Cardiac septum (tissue), 1 donor: ENCODE measurements at places on chromosomes 4 and X. TPM values are rescaled to one million over a fixed set of nuclear protein-coding genes. Genes with fewer than 3 reads are reported as not detected.
A peak's percentile ranks its signal among the peaks of the same experiment; 100 is the strongest.

Gene NDNF
- 5.1 TPM for total RNA-seq

Gene ZXDA
- total RNA-seq, result 4.5 TPM

Gene HTN1
- total RNA-seq, result not detected

DNA sequence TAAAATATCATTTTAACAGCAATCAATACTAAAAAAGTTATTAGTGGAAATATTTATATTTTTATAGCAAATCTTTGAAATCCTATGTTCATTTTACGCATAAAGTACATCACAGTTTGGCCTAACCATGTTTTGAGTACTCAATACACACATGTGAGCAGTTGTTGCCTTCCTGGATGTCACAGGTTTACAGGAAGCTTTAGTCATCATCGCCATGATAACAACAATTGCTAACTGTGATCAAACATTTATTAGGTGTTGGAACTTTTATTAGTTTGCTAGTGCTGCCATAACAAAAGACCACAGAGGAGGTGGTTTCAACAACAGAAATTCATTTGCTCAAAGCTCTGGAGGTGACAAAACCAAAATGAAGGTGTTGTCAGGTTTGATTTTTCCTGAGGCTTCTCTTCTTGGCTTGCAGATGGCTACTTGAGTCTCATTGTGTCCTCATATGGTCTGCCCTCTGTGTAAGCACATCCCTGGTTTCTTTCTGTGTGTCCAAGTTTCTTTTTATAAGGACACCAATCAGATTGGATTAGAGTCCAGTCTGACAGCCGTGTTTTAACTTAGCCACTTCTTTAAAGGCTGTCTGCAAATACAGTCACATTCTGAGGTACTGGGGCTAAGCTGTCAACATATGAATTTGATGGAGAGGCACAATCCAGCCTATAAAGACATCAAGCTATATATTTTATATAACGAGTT is 43.1 kb upstream of the BOD1L1 start:
- no peak for DNase-seq

GRCh38 chrX:124736553-124737270 is 390.3 kb downstream of the SH2D1A start:
- DNase-seq, result no peak

Gene THAP9
- total RNA-seq, result 6.0 TPM

DNA sequence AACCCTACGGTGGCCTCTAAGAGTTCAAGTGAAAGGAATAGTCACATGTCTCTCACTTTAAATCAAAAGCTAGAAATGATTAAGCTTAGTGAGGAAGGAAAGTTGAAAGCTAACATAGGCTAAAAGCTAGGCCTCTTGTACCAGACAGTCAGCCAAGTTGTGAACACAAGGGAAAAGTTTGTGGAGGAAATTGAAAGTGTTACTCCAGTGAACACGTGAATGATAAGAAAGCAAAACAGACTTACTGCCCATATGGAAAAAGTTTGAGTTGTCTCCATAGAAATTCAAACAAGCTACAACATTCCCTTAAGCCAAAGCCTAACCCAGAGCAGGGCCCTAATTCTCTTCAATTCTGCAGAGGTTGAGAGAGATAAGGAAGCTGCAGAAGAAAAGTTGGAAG is 51.5 kb upstream of the RAB9B start:
- DNase-seq, result no peak

Gene CNGA1
- total RNA-seq, result 0.89 TPM

- DNase-seq, result peak; percentile 47
These were observed 87.5 kb upstream of the NKX1-1 start for GRCh38 chr4:1493540-1494287.

DNA sequence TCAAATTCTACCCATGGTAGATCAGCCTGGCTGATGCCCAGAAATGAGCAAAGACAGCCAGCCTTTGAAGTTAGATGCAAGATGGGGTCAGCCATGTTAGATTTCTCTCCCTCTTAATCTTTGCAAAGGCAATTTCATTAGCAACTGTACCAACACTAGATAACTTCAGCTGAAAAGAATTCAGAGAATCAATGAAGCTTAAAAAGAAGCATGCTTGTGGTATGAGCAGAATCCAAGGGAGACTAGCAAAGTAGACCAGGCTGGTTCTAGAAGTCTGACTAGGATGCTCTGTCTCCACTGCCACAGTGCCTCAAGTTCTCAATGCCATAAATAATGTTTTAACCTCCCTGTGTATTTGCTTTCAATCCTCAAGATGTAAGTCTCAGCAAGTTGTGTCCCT is 247.3 kb downstream of the SLC7A11 start:
- DNase-seq, result no peak

GRCh38 chr4:168955674-168956073 is 54.4 kb downstream of the CBR4 start:
- DNase-seq, result no peak

GRCh38 chrX:134810211-134810610 is 151.9 kb upstream of the PLAC1 start:
- DNase-seq, result no peak

DNA sequence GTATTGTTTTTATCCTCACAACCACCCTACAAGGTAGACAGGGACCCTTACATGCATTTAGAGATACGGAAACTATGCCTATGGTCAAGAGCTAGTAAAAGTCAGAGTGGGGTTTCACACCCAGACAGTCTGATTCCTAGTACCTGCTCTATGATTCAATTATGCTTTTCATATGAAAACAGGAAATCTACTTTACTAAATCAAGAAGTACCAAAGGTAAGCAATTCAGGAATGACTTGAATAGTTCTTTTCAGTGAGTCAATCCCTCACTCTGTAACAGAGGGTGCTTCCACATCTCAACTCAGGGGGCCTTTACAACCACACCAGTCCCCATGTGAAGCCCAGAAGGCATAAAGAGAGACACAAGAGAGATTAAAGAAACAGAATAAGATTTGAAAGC is 191.4 kb downstream of the PPP3CA start:
- no peak for DNase-seq

GRCh38 chrX:68454476-68455150 is 21.3 kb upstream of the OPHN1 start:
- DNase-seq, result no peak

GRCh38 chr4:8433136-8433535 is 7.4 kb downstream of the ACOX3 start:
- DNase-seq, result no peak

DNA sequence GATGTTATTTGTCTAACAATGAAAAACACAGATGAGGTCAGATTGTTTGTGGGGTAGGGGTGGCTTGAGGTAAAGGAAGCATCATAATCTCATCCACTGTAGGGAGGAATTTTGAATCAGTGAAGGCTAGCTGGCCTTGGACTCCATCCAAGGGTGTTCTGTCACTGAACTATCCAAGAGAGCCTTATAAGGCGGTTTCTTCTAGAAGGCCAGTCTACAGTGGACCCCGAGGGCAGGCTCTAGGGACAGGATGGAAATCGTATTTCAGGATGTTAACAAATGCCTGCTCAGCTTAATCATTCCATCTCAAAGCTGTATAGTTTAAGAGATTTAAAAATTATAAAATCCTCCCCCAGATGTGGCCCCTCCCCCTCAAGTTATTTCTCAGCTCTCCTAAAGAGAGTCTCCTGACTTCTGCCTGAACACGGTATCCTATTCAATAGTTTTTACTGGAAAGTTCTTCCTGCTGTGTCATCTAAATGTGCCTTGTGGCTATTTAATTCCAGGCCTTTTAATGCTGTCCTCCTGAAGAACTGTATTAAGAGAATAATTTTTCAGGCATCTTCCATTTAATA is 8.0 kb downstream of the IGFBP7 start:
- DNase-seq, result no peak

DNA sequence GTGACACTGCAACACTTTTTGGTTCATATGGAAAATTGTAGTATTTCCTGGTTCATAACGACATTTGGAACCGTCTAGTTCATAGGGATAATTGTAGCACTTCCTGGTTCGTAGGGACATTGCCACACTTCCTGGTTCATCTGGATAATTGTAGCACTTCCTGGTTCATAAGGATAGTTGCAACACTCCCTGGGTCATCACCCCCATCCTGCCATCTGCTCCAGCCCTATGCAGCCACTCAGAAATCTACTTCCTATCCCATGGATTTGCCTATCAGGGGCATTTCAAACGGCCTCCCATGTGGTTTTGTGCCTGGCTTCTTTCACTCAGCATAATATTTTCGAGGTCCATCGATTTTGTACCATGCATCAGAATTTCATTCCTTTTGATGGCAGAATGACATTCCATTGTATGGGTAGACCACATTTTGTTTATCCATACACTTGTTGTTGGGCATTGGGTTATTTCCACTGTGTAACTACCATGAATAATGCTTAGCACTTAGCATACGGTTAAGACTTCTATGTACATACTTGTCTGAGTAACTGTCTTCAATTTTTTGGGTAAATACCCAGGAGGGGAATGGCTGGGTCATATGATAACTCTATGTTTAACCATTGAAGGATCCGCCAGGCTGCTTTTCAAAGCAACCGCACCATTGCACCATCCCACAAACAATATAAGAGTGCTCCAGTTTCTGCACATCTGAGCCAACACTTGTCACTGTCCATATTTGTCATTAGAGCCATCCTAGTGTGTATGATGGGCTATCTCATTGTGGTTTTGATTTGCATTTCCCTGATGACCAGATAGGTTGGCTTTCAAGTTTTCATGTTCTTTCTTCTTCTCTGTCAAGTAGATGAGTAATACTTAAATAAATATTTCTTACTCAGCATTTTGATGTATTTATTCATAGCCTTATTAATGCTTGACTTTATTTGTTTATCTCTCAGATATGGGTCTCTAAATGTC is 58.3 kb upstream of the CD99 start:
- no peak for DNase-seq

DNA sequence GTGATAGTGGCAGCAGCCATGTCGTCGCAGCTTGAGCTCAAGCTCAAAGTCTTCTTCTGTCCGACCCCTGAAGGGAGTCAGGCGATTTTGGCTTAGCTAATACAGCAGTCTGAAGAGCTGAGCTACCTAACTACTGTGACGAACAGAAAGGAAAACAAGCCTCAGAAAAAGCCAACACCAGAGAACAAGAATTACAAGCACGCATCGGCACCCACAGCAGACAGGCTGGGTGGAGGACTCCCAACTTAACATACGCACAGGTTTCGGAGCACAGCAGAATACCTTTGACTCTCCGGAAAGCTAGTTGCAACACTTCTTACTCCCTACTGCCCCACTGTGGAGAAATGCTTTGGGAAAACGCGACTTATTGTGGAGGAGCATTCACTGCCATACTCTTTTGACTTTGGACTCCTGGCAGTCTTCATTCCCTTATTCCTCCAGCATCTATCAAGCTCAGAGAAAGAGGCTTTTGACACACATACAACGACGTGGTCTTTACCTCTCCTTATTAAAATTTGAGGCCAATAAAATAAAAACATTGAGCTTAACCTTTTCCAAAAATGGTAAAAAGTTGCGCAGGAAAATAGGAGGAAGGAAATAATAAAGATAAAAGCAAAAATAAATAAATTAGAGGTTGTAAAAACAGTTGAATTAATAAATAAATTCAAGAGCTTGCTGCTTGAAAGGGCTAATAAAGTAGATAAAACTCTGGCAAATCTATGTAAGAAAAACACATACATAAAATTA is 41.3 kb upstream of the GPC3 start:
- DNase-seq, result no peak

DNA sequence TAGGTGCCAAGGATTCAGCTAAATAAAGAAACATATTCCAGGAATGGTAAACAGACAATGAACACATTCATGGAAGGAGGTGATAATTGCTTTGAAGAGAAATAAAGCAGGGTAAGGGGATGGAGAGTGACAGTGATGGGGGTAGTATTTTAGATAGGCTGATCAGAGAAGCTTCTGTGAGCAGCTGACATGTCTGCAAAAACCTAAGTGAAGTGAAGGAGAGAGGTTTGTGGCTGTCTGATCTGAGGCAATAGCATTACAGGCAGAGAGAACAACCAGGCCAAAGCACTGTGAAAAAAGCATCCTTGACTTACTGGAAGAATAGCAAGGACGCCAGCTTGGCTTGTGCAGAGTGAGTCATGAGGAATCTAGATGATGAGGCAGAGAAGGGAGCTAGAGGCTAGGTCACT is 271.9 kb upstream of the GATB start:
- DNase-seq, result no peak

- DNase-seq, result no peak
These were observed 9.9 kb downstream of the MXD4 start for GRCh38 chr4:2251795-2252529.

- DNase-seq, result no peak
These were observed 66.6 kb downstream of the SNX25 start for GRCh38 chr4:185276036-185276435.

GRCh38 chr4:145920205-145920604 is 18.4 kb downstream of the ZNF827 start:
- no peak for DNase-seq

Gene ANKRD50
- total RNA-seq, result 16.1 TPM

Gene CLGN
- total RNA-seq, result 44.7 TPM

DNA sequence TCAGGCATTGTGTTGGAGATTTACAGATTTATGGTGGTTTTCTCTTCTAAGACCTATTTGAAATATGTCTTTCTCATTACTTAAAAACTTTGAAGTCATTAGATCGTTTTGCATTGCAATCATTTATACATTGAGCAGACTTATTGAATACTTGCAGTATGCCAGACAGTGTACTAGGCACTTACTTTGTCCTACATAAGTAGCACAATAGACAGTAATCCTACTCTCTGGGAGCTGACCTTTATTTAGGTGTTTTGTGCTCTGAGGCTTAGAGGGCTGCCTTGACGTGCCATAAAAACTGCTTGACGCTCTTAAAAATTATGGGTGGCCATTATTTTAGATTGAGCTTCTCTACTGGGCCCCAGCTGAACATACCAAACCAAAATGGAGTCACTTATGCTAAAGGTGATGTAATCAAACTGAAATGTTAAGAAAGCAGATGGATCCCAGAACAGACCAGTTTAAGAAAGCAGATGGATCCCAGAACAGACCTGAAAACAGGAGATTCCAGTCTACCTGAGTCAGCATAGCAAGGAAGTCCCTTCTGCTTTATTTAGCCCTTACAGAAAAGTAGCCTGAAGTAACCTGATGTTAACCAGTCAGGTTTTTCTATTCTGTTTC is 42.4 kb downstream of the PTTG2 start:
- no peak for DNase-seq

Gene GABRG1
- not detected for total RNA-seq

GRCh38 chrX:25853002-25853479 is 285.1 kb upstream of the MAGEB18 start:
- DNase-seq, result no peak

DNA sequence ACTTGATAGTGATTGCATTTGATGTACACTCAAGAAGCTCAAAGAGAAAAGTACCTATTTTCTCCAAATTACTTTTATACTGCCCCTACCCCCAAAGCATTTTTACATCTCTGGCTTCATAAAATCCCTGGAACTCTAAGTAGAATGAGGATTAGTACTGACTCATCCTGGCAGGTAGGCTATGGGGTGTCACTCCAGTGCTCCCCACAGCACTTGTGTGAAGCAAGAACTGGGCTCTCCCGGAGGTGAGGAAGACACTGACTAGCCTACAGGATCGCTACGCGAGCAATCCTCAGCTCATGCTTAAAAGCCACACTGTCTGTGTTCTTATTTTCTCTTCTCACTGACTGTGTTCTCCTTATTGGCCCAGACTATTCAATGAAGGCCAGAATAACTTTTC is 90.4 kb upstream of the NDP start:
- DNase-seq, result no peak

Gene ZNF718
- 5.0 TPM for total RNA-seq
